ENCODE measurements at places on chromosomes 1 and 21. TPM values are rescaled to one million over a fixed set of nuclear protein-coding genes. Genes with fewer than 3 reads are reported as not detected.

DNA sequence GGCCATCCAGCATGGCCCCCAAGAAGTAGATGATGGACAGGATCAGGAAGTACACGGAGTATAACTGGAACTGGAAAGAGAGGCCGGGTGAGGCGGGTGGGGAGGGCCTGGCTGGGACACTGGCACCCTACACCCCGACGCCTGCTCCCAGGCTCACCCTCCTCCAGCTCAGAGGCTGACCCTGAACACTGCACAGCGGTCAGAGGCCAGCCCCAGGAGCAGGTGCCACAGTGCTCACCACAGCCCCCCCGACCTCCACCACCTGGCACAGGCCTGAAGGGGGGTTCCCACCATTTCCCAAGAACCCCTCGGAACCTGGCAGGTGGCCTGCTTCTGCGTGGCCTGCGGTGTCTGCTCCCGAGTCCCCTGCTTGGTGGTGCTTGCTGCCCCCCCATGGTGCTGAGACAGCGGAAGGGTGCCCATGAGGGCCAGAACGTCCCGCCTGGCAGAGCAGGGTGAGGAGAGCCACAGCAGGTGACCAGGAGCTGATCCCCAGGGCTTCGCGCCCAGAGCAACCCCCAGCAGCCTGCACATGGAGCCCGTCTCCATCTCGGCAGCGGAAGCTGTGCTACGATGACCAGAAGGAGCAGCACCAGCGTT, 26.1 kb downstream of the SLC19A1 start:
- peaks cover 6% of the 10 kb centered on the region for H3K4me1 ChIP-seq
- no peaks in the 10 kb centered on the region for H3K27me3 ChIP-seq
- H3K27ac ChIP-seq: no peak overlapping the region
- DNase-seq: no peak
- peaks cover 39% of the 10 kb centered on the region for H3K36me3 ChIP-seq

DNA sequence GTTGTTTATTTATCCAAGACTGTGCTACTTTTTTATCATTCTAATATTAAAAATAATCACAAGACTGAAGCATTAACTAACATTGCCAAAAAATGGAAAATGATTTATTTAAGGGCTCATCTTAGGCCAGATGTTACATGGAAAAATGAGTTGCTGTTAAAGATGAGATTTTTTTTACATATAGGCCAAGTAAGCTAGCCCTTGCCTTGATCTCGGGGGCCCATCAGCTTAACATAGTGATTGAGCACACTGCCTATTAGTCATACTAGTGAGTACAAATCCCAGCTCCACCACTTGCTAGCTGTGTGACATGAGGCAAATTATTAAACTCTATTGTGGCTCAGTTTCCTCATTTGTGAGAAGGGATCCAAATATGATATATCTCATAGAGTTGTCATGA, 275.9 kb upstream of the SNX7 start:
- no peak overlapping the region for H3K4me3 ChIP-seq
- H3K36me3 ChIP-seq: no peaks in the 10 kb centered on the region
- H3K27me3 ChIP-seq: no peaks in the 10 kb centered on the region
- H3K27ac ChIP-seq: no peak overlapping the region

DNA sequence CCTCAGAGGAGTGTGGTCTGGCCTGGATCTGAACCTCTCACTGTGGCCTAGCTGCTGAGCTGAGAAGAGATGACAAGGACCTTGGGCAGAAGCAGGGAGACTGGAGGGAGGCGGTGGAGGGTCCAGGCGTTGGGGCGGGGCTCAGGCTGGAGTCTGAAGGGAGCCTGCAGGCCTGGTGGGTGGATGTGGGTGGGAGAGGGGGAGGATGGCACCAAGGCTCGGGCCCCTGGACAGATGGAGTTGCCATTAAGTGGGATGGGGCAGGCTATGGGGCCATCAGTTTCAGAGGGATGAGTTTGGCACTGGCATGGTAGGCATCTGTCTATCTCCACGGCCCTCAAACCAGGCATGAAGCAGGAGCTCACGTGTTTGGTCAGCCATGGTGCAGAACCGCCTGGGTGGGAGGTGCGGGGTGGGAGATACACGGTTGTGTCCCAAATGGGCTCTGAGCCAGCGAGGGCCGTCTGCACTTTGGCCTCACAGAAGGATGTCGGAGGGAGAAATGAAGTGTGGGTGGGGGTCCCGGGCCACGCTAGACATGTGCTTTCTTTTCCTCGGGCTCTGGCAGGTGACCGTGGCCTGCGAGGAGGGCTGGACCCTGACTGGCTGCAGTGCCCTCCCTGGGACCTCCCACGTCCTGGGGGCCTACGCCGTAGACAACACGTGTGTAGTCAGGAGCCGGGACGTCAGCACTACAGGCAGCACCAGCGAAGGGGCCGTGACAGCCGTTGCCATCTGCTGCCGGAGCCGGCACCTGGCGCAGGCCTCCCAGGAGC, 23.6 kb downstream of the PCSK9 start:
- no peak for DNase-seq
- peaks cover 17% of the 10 kb centered on the region for H3K36me3 ChIP-seq
- peaks cover 2% of the 10 kb centered on the region for H3K4me1 ChIP-seq

DNA sequence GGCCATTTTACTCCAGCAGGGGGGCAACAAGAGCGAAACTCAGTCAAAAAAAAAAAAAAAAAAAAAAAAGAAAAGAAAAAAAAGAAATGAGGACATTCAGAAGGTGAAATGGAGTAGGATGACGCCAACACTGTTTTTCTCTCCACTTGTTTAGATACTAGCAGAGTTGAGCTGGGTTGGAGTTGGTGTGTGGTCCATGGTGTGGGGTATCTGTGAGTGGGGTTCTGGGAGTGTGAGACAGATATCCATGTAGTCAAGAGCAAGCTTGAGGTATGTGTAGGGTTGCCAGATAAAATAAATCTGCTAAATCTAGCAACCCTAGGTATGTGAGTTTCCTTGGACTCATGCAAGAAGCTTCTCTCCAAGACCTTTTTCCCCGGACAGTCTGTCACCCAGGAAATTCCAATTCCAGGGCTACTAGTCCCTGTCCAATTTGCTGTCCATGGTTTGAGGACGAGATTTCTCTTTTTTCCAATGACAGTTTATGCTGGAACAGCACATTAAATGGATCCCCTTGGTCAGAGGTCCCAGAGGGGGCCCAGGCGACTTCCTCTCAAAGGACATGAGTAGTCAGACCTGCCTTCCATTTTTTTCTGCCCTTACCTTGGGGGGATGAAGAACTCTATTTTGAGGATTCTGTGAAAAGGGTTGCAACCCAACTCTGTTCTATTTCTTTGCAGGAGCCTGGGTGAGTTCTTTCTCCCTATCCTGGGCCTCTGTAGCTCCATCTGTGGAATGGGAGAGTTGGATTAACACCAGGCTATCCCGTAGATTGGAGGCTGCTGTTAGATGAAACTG, 2.1 kb upstream of the FOXD2 start:
- H3K4me1 ChIP-seq: peaks cover 48% of the 10 kb centered on the region
- peaks cover 25% of the 10 kb centered on the region for H3K27me3 ChIP-seq
- H3K4me3 ChIP-seq: peak overlapping the region; percentile 88
- peak overlapping the region; percentile 49 for H3K27ac ChIP-seq

DNA sequence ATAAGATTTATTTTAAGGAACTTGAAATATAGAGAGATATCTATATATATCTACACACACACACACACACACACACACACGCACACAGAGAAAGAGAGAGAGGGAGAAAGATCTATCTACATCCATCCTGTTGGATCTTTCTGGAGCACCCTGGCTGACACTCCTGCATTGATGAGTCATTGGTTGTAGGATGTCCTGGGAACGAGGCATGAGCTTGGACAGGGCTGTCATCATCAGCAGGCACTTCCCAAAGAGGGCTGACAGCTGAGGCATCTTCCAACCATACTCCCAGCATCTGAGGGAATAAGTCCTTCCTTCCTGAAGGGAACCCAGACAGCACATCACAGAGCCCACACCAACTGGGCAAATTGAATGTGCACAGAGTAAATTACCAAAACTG, 99.1 kb upstream of the ERG start:
- H3K36me3 ChIP-seq: no peaks in the 10 kb centered on the region
- no peaks in the 10 kb centered on the region for H3K4me1 ChIP-seq
- H3K27ac ChIP-seq: no peak overlapping the region
- H3K27me3 ChIP-seq: peaks cover 5% of the 10 kb centered on the region
- no peak for DNase-seq

DNA sequence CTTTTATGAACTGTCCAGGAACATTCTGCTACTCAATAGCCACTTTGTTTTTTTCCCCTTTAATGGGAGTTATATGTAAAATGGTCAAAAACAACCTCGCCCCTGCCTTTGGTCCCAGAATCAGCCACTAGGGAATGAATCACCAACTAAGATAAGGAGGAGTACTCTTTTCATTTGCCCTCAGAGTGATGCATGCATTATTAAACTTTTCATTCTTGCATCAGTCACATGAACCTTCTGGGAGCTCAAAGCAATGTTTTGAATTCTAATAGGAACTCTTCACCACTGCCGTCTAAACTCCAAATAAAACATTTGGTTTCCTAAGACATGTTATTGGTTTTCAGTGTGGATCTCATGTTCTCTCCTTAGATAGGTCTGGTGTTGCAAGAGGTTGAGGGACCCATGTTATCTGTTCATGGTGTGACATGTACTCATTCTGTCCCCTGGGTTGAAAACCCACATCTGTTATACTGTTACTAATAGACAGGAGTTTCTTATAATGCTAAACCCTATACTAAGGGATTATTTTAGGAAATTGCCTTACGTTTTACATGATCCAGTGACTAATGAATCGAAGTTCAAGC, 17.8 kb upstream of the HSD17B7 start:
- no peak overlapping the region for H3K4me3 ChIP-seq
- no peak for DNase-seq
- peaks cover 5% of the 10 kb centered on the region for H3K36me3 ChIP-seq
- peaks cover 5% of the 10 kb centered on the region for H3K27me3 ChIP-seq
- no peak overlapping the region for H3K27ac ChIP-seq
- no peaks in the 10 kb centered on the region for H3K4me1 ChIP-seq

- H3K27ac ChIP-seq: no peak overlapping the region
- no peaks in the 10 kb centered on the region for H3K4me1 ChIP-seq
- H3K36me3 ChIP-seq: no peaks in the 10 kb centered on the region
- no peaks in the 10 kb centered on the region for H3K27me3 ChIP-seq
Observed at GRCh38 chr21:35861661-35862060, 198.7 kb downstream of the SETD4 start.

DNA sequence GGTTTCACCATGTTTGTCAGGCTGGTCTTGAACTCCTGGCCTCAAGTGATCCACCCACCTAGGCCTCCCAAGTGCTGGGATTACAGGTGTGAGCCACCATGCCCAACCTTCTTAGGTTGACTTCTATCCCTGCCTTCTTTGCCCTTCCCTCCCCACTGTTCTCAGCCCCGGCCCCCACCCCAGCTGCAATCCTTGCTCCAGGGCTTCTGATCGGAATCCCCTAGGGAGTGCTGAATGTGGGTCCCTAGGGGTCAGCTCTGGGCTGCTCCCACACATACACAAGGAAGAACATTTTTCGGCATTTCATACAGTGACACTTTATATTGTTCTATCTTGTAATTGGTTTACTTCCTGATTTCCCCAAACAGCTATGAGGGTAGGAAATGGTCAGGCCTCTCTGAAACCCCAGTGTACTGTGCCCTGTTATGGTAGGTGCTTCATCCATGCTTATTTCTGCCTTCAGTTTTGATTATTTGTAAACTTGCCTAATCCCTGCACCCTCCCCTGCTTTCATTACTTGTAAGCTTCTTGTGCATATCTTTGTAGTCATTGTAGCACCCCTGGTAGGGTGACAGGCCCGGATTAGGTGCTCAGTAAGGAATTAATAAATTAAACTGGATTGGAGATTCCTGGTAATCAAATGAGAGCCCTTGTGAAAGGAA, 5.8 kb upstream of the SRP9 start:
- no peak for DNase-seq
- H3K27ac ChIP-seq: no peak overlapping the region
- no peaks in the 10 kb centered on the region for H3K36me3 ChIP-seq
- peaks cover 16% of the 10 kb centered on the region for H3K4me1 ChIP-seq

GRCh38 chr1:167697667-167698141, 24.1 kb upstream of the MPZL1 start:
- peaks cover 12% of the 10 kb centered on the region for H3K4me1 ChIP-seq
- no peaks in the 10 kb centered on the region for H3K27me3 ChIP-seq
- no peak overlapping the region for H3K4me3 ChIP-seq
- H3K36me3 ChIP-seq: peaks cover 94% of the 10 kb centered on the region
- H3K27ac ChIP-seq: peak overlapping the region; percentile 76

GRCh38 chr1:20367116-20367585, 76.5 kb downstream of the VWA5B1 start:
- H3K27me3 ChIP-seq: peaks cover 59% of the 10 kb centered on the region
- no peak overlapping the region for H3K27ac ChIP-seq
- no peak for DNase-seq
- no peaks in the 10 kb centered on the region for H3K36me3 ChIP-seq

DNA sequence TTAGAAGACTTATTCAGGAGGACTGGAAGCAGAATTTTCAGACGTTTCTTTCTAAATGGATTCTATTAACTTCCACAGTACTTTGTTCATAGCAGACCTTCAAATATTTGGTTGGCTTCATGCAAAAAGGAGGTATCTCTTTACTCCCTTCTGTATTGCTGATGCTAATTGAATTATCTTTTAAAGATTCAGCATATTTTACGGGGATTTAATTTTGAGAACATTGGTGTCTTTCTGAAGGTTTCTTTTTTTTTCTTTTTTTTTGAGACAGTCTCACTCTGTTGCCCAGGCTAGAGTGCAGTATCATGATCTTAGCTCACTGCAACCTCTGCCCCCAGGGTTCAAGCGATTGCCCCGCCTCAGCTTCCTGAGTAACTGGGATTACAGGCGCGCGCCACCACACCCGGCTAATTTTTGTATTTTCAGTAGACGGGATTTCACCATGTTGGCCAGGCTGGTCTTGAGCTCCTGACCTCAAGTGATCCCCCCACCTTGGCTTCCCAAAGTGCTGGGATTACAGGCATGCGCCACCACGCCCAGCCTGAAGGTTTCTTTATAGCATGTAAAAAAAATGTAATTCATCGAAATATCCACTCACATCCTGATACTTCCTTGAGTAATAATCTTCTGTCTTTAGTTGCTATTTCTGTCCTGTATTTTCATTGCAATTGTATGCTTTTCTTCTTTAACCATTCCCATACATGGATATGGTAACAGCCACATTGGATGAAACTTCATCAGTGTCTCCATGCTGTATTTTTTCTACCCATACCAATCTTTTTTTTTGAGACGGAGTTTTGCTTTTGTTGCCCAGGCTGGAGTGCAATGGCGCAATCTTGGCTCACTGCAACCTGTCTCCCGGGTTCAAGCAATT, 14.5 kb downstream of the CNST start:
- peaks cover 56% of the 10 kb centered on the region for H3K36me3 ChIP-seq
- DNase-seq: no peak
- H3K27me3 ChIP-seq: no peaks in the 10 kb centered on the region

- H3K27ac ChIP-seq: peak overlapping the region; percentile 90
- H3K4me3 ChIP-seq: peak overlapping the region; percentile 72
- H3K36me3 ChIP-seq: no peaks in the 10 kb centered on the region
- no peak for DNase-seq
Observed at GRCh38 chr1:37926038-37926924, 20.6 kb downstream of the INPP5B start.

- peaks cover 31% of the 10 kb centered on the region for H3K27me3 ChIP-seq
- H3K4me3 ChIP-seq: no peak overlapping the region
- no peak for DNase-seq
- no peaks in the 10 kb centered on the region for H3K36me3 ChIP-seq
- H3K27ac ChIP-seq: no peak overlapping the region
Observed at GRCh38 chr1:96968983-96969382, 247.4 kb downstream of the PTBP2 start.

GRCh38 chr1:77467021-77467595, 185.3 kb downstream of the AK5 start:
- no peak overlapping the region for H3K27ac ChIP-seq
- H3K36me3 ChIP-seq: no peaks in the 10 kb centered on the region
- no peak overlapping the region for H3K4me3 ChIP-seq
- H3K27me3 ChIP-seq: no peaks in the 10 kb centered on the region
- no peak for DNase-seq

Gene EXTL1
- polyA plus RNA-seq: not detected

Gene ITLN2
- polyA plus RNA-seq: not detected

Gene S100A14
- polyA plus RNA-seq: not detected

Gene KCNN3
- not detected for polyA plus RNA-seq

Gene KIF21B
- 3.5 TPM for polyA plus RNA-seq

Data from naive thymus-derived CD8-positive, alpha-beta T cell (primary cell).